Adrenal gland (tissue), 19 donors: ENCODE measurements at places on chromosomes 1 and 21. TPM values are rescaled to one million over a fixed set of nuclear protein-coding genes. Genes with fewer than 3 reads are reported as not detected.

DNA sequence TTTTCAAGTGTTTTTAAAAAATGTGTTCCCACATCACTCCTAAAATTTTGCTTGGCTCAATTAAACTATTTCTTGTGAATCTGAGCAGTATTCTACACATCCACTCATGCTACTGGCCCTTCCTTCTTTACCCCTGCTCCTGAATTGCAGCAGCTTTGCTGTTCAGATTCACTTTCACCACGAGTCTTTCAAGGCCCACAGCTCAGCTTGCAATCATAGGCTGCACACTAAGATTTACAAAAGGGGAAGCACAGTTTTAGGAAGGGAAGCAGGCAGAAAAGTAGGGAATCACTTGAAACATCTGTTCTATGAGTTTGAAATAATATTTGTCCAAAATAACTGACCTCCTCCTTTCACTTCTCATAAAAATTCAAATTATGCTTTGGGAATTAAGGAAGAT lies 70.9 kb upstream of the EDEM3 start:
- H3K4me3 ChIP-seq: no peak overlapping the region
- H3K4me1 ChIP-seq: peaks cover 8% of the 10 kb centered on the region
- no peak overlapping the region for H3K27ac ChIP-seq

DNA sequence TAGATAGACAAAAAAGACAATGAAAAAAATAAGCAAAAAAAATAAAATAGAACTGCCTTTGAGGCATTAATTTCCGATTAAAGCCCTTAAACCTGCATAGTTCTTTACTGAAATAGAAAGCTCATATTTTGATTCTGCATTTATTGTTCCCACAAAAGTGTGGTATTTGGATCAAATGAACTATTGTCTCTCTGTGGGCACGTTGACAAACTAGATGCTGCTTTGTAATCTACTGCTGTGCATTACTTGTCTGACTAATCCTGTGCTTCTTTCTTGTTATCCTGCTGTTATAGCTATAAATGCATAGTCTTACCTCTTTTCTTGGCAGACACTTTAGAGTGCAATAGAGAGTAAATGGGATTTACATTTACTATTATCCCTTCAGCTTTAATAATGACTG lies 31.4 kb upstream of the SLC35D1 start:
- H3K4me3 ChIP-seq: no peak overlapping the region
- H3K27ac ChIP-seq: no peak overlapping the region
- DNase-seq: no peak
- H3K36me3 ChIP-seq: no peaks in the 10 kb centered on the region
- H3K4me1 ChIP-seq: no peaks in the 10 kb centered on the region

ATG4C gene
- 8.1 TPM for total RNA-seq

DLGAP3 gene
- 0.17 TPM for total RNA-seq

YY1AP1 gene
- total RNA-seq: 58.5 TPM

GPR161 gene
- 4.6 TPM for total RNA-seq

PTPRC gene
- 25.1 TPM for total RNA-seq

LENEP gene
- total RNA-seq: not detected

DNA sequence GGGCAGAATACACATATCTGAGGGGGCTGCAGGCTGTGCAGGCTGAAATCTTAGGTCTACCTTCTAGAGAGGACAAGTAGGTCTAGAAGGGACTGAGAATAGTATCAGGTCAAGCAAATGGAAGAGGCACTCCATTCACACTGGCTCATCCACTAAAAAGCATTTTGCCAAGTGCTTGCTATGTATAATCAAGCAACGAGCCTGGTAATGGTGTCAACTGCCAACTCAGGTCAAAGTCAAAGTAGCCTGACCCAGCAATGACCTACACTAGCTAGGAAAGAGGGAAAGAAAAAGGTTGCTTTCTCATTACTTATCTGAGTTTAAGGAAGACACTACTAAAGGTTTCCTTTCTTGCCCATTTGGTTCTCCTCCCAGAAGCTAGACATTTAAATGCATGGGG lies 10.8 kb downstream of the KCND3 start:
- no peak overlapping the region for H3K27ac ChIP-seq
- DNase-seq: no peak
- H3K4me1 ChIP-seq: no peaks in the 10 kb centered on the region
- no peak overlapping the region for H3K4me3 ChIP-seq
- H3K27me3 ChIP-seq: no peaks in the 10 kb centered on the region

GRCh38 chr1:185263292-185263691 lies 53.8 kb downstream of the IVNS1ABP start:
- H3K36me3 ChIP-seq: no peaks in the 10 kb centered on the region
- no peak overlapping the region for H3K4me3 ChIP-seq

DNA sequence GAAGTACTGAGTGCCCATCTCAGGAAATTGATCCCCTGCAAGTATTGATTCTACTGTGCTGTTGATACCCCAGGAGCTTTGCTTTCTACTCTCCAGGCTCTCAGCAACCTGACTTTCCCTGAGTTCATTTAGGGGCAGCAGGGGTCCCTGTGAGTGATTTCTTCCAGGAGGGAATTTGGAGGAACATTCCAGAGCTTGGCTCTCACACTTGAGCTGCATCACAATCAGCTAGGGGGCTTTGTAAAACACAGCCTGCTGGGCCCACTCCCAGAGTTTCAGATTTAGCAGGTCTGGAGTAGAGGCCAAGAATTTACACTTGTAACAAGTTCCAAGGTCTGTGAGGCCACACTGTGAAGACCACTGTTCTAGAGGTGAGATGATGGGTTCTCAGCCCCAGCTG lies 16.1 kb upstream of the ACTL8 start:
- no peaks in the 10 kb centered on the region for H3K4me1 ChIP-seq
- H3K4me3 ChIP-seq: no peak overlapping the region
- no peaks in the 10 kb centered on the region for H3K36me3 ChIP-seq
- DNase-seq: no peak

DNA sequence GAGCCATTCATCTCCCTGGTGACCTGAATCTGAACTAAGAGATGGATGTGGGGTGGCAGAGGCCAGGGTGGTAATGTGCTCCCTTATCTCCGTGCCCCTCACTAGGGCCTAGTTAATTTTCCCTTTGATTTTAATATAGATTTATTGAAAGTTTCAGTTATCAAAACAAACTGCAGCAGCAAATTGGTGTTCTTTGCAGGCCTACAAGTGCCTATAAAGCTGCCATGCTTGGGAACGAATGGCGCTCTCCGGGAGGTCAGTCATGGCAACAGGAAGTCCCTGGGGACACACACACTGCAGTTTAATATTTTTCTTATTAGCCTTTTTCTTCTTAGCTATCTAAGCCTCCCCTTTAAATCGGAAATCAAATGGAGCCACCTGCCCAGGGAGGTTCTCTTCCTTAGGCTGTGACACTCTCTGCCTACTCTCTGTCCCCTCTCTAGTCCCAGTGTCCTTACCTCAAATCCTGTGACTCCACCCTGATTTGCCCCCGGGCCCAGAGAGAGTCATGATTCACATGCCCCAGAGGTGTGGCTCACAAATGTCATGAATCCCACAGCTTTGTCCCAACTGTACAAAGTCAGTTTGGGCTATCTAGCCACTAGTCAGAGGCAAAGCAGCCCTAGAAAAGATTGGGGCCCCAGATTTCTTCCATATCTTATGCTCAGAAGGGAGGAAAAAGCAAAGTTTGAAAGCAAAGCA lies 4.3 kb upstream of the ERI3 start:
- H3K27ac ChIP-seq: no peak overlapping the region
- H3K36me3 ChIP-seq: no peaks in the 10 kb centered on the region
- DNase-seq: no peak
- no peaks in the 10 kb centered on the region for H3K27me3 ChIP-seq
- peaks cover 3% of the 10 kb centered on the region for H3K4me1 ChIP-seq

DNA sequence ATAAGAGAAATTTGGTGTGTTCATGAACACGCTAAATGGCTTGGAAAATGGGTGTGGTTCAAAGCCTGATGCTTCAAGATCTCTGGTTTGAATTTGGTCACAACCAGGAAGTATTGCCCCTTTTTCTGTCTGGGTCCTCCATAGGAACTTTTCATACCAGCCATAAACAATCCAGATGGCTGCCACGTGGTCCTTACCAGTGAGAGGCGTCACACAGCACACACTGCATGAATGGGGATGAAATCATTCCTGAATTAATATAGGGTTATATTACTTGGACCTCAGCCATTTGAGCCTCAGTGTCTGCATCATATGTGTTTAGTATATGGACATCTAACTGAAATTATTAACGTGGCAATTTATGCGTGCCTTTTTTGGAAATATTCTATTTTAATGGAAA lies 64.0 kb downstream of the PRRX1 start:
- no peak for DNase-seq
- no peaks in the 10 kb centered on the region for H3K36me3 ChIP-seq
- no peaks in the 10 kb centered on the region for H3K27me3 ChIP-seq

- no peaks in the 10 kb centered on the region for H3K4me1 ChIP-seq
- H3K27me3 ChIP-seq: no peaks in the 10 kb centered on the region
- no peak for DNase-seq
- no peaks in the 10 kb centered on the region for H3K36me3 ChIP-seq
- H3K4me3 ChIP-seq: no peak overlapping the region
Observed at GRCh38 chr1:148383966-148384365, 99.1 kb downstream of the PPIAL4G start.

PWP2 gene
- total RNA-seq: 18.2 TPM

PPFIA4 gene
- total RNA-seq: 0.12 TPM

ZMYND12 gene
- 4.5 TPM for total RNA-seq

VHLL gene
- 0.44 TPM for total RNA-seq

GPR37L1 gene
- total RNA-seq: 0.44 TPM

SLC35D1 gene
- 12.2 TPM for total RNA-seq

DNA sequence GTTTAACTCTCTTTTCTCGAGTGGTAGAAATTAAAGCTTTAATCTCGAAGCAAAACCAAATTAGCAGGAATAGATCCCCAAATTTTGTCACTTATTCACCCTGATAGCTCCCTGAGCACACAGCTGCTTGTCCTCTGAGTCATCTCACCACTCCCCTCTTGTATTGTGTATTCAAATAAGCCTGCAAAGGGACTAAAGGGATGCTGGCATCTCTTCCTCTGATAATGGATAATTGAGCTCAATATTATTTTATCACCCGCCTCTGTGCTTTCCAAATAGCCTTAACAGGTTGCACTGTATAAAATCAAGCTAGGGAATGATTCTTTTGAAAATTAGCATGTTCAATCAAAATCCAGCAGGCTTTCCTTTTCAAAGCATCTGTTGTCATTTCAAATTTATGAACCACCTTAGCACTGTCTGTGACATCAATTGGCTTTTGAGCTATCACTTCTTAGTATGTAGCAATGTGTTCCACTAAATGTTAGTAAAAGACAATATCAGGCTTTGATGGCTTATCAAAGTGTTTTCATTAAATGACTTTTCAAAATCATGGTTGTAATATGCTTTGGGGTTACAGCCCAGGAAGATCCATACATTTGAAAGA lies 561.6 kb downstream of the PLA2G4A start:
- no peaks in the 10 kb centered on the region for H3K36me3 ChIP-seq
- no peaks in the 10 kb centered on the region for H3K4me1 ChIP-seq
- H3K27me3 ChIP-seq: no peaks in the 10 kb centered on the region

- DNase-seq: no peak
- no peaks in the 10 kb centered on the region for H3K27me3 ChIP-seq
- H3K4me3 ChIP-seq: no peak overlapping the region
Observed at GRCh38 chr1:192133350-192133926, 24.8 kb upstream of the RGS18 start.

DNA sequence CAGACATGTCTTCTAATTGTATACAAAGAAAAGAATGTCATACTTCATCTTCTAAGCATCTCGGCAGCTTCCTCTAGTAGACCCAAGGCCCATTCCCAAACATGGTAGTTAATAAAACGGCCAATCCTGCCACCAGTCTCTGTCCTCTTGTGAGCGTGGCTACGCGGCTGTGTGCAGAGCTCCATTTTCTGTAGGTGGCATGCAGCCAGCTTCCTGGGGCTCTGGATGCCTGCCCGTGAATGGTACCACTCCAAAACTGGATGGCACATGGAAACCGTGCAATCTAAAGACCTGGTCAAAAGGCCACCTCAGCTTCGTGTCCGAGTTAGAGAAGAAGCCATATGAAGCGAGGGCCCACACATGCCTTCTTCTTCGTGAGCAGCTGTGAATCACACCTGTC lies 110.7 kb downstream of the SIPA1L2 start:
- H3K27me3 ChIP-seq: no peaks in the 10 kb centered on the region
- H3K36me3 ChIP-seq: no peaks in the 10 kb centered on the region
- no peak overlapping the region for H3K27ac ChIP-seq
- peaks cover 6% of the 10 kb centered on the region for H3K4me1 ChIP-seq
- no peak for DNase-seq

DNA sequence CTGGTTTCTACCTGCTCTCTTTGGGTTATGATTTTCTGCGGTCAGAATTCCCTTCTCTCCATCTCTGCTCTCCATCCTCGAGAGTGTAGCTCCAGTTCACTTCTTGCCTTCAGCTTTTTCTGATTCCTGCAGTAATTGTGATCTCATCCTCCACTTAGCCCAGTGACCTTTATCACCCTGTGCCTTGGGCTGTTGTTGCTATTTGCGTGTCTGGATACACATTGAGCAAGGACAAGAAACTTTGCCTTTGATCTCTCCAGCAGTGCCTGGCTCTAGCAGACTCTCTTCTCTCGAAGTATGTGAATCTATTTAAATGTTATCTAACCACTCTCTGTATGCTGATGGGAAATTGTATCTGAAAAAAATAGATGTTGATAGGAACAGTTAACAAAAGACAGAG lies 76.4 kb upstream of the MARK1 start:
- H3K27ac ChIP-seq: no peak overlapping the region
- no peak for DNase-seq
- H3K4me3 ChIP-seq: no peak overlapping the region
- H3K4me1 ChIP-seq: no peaks in the 10 kb centered on the region

GRCh38 chr1:42176902-42177519 lies 12.5 kb upstream of the GUCA2A start:
- peak; percentile 37 for DNase-seq
- H3K27ac ChIP-seq: no peak overlapping the region
- H3K4me1 ChIP-seq: peaks cover 35% of the 10 kb centered on the region
- no peaks in the 10 kb centered on the region for H3K27me3 ChIP-seq

GRCh38 chr1:9265968-9266367 lies 26.7 kb upstream of the SPSB1 start:
- no peak overlapping the region for H3K27ac ChIP-seq
- peaks cover 6% of the 10 kb centered on the region for H3K4me1 ChIP-seq
- H3K36me3 ChIP-seq: no peaks in the 10 kb centered on the region
- no peak overlapping the region for H3K4me3 ChIP-seq
- H3K27me3 ChIP-seq: no peaks in the 10 kb centered on the region
- DNase-seq: no peak

- no peaks in the 10 kb centered on the region for H3K4me1 ChIP-seq
- no peaks in the 10 kb centered on the region for H3K27me3 ChIP-seq
- no peak for DNase-seq
- no peak overlapping the region for H3K27ac ChIP-seq
Observed at GRCh38 chr1:113860891-113861290, 10.6 kb downstream of the PTPN22 start.
